ENCODE measurements at places on chromosomes 12 and 14.

DNA sequence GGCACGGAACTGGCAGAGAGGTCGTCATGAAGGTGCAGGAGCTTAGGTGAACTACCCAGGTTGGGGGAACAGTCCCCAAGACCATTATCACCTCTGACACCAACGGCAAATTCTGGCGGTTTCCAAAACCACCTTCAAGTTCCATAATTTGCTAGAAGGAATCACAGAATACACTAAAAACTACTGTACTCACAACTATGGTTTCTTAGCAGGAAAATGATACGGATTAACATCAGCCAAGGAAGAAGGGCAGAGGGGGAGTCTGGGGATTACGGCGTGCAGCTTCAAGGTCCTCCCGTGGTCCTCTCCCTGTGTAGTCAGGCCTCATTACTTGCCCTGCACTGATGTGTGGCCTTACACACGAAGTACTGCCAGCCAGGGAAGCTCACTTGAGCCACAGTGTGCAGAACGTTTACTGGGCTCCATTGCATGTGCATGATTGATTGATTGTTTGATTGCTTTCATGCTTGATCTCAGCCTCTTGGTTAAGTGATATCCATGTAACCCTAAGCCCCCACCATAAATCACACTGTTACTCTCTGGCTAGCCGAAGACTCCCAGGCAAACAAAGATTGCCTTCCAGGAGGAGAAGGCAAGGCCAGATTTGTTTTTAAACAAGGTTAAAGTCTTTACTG lies 837 bp upstream of the STX2 start:
- no peak for DNase-seq

DNA sequence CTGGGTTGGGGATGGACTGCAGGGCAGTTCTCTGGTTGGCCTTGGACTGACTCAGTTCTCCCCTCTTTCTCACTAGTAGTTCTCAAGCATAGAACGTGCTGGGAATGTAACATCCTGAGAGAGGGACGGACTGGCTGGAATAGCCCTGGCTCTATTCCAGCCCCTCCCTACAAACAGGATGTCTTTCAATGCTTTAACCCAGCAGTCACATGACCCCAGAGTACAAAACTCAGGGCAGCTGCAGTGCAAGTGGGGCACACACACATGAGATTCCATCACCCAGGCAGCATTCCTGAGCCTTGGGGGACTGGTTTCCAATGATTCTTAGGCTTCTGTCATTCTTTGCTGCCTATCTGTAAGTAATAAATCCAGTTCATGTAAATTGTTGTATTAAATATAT lies 1.6 kb upstream of the ACOT6 start:
- no peak for DNase-seq

DNA sequence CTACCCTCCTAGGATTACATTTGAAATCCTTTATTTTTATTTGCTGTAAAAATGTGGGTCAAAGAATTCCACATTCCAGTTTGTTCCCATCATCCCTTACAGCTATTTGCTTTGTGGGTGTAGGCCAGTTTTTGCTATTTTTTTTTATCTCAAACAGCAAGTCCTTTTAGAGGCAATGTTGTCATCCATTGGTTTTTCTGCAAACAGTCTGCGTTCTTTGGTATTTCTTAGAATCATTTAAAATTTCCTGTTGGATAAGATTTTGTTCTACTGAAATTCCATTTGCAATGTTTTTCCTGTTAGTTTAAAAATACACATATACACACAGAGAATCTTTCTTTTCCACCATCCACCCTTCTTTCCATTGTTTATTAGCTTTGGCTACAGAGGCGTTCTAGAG lies 53.3 kb upstream of the STK38L start:
- no peak for DNase-seq

GRCh38 chr12:105409279-105409678 lies 78.8 kb downstream of the C12orf75 start:
- DNase-seq = no peak

GRCh38 chr12:59372956-59373355 lies 222.9 kb upstream of the SLC16A7 start:
- no peak for DNase-seq

- DNase-seq = no peak
These were observed 47.1 kb downstream of the EML1 start for GRCh38 chr14:99840265-99840664.

- DNase-seq = no peak
These were observed 539.7 kb downstream of the AACS start for GRCh38 chr12:125604976-125605375.

GRCh38 chr14:50047274-50047676 lies 69.1 kb downstream of the VCPKMT start:
- no peak for DNase-seq

DNA sequence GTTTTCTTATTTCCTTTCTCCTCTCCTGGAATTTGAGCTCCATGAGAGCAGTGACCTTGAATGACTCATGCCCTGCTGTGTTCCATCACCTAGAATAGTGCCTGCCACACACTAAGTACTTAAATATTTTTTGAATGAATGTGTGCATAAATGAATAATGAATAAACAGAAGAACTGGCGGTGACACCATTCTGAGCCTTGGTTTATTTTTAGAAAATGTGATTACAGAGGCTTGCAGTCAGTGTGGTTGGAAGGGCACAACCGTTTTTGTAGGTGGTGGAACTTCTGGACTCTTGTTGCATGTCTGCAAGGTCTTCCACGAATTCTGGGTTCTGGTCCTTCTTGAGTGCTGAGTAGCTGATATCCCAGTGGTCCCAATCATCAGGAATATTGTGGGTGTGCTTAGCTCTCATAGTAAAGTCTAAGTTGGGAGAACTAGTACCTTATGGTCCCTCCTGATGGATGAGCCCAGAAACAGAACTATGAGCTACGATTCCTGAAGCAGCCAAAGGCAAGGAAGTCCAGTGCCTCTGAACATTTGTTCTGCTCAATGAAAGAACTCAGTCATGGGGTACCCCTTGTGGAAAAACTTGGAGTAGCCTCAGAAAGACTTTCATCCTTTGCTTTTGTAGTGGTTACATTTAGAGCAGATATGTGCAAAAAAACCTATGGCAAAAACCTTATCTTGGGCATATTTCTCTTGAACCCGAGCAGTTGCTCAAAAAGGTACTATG lies 28.8 kb upstream of the BHLHE41 start:
- no peak for DNase-seq

DNA sequence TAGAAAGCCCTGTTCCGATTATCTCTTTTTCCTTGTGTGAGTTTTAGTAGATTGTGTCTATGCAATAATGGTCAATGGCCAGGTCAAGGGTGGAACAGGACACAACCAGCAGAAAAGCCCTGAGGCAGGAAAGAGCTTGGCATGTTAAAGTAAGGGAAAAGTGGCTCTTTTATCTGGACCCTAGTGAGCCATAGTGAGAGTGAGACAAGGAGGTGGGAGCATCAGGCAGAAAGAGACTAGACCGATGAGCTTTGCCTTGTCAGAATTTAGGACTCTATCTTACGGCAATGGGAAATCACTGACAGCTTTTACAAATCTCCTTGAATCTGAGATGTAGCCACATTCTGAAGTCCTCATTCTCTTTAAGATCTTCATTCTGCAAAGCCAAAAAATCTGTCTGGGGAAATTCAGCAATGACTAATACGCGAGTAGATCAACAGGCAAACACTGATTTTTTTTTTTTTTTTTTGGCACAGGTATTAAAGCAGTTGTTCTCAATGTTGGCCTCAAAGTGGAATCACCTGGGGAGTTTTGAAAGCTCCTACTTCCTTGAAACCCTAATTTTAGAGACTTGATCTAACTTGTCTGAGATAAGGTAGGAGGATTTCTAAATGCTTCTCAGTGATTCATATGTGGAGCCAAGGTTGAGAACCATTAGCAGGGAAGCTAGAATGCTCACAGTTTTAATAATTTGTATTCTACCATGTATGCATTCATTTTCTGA lies 33.9 kb downstream of the TMEM19 start:
- no peak for DNase-seq

- peak; percentile 62 for DNase-seq
These were observed 86.9 kb upstream of the TTC7B start for GRCh38 chr14:90903101-90903500.

- DNase-seq = no peak
These were observed 37.8 kb downstream of the CCDC92 start for GRCh38 chr12:123934829-123935228.

DNA sequence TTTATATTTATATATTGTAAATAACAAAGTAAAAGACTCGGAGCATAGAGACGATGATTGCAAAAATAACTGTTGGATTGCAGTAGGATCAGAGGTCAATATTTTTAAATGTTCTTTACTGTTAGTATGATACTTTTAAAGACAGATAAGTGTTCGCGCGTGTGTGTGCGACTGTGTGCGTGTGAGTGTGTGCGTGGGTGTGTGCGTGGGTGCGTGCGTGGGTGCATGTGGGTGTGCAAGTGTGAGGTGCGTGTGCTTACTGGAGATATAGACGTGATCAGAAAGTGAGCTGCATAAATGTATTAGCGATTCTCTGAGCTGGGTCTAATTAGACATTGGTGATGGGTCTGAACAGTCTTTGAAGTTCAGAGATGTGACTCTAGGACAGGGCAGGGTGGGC lies 142.9 kb downstream of the RIMBP2 start:
- DNase-seq = no peak

DNA sequence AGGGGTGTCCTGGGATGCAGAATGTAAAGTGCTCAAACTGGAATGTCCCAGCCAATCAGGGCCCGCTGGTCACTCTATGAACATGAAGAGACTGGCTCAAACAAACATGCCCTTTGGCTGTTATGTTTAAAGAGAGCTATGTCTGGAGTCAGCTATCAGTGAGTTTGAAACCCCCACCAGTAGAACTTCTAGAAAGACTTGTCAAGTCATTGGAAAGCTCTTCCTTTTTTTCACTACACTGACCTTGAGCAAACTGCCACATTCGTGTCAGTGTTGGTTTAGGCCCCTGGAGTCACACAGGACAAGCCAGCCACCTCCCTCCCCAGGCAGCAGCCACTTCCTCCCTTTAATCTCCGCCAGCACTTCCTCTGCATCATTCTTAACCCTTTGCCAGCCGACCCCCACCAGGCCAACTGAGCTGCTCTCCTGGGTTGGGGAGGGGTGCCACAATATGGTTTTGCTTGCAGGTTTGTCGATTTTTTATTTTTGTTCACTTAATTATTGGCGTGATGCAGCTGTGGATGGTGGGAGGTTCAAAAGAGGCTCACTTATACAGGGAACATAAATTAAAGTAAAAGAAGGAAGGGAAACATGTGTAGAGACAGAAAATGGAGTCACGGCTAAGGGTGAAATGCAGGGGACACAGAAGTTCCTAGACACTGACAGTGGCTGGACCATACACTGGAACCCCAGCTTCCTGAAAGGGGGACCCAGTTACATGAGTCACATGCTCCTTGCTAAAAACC lies 25.3 kb downstream of the CMKLR1 start:
- no peak for DNase-seq

GRCh38 chr12:4268329-4269181 lies 5.0 kb upstream of the CCND2 start:
- peak; percentile 42 for DNase-seq

DNA sequence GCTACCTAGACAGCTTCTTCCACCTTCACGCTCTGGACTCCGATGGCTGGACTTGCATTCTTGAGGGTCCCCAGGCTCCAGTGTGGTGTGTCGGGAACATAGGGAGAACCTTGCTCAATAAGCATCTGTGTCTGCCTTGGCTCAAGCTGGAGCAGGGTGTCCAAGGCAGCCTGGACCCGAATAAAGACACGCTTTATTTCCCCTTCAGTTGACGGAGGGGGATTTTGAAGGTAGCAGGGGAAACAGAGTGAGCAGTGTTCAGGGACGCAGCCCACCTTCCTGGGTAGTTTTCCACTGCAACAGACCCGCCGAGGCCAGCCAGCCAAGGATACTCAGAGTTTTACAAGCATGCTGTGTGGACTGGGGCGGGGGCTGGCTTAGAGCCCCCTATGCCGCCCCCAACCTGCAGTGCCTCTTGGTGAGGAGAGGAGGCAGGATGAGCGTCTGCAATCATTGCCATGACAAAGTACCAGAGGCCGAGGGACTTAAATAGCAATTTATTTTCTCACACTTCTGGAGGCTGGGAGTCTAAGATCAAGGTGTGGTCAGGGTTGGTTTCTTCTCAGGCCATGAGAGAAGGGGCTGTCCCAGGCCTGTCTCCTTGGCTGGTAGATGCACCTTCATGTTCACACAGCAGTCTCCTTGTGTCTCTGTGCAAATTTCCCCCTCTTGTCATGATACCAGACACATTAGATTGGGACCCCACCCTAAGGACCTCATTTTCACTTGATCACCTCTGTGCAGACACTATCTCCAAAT lies 201.2 kb downstream of the CHST11 start:
- DNase-seq = no peak

DNA sequence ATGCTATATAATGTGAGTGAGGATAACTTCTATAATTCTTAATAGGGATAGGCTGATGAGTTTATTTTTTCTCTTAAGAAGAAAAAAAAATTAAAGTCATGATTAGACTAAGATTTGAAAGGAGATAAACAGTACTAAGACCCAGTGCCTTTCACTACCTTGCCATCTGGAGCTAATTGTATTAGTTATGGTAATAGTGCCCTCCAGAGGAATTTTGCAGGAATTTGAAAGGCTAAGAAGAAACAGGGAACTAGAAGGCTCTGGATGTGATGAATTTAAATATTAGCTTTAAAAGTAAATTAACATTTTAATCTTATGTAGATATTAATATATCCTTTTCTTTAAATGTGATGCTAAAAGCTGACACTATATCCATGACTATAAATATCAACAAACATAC lies 36.6 kb upstream of the PIK3C2G start:
- no peak for DNase-seq

- no peak for DNase-seq
These were observed 358.6 kb upstream of the FOXG1 start for GRCh38 chr14:28407996-28408395.

- DNase-seq = no peak
These were observed 153.3 kb downstream of the SLCO1B3 start for GRCh38 chr12:20963762-20964161.

Measured in stimulated activated naive CD8-positive, alpha-beta T cell treated with anti-CD3 and anti-CD28 coated beads, Interleukin-15, amount 100 ng/mL, for 72 hours (primary cell).